ENCODE measurements at places on chromosomes 5 and 9. TPM values are rescaled to one million over a fixed set of nuclear protein-coding genes. Genes with fewer than 3 reads are reported as not detected.

The PCDHAC1 gene
- total RNA-seq = 3.7 TPM

DNA sequence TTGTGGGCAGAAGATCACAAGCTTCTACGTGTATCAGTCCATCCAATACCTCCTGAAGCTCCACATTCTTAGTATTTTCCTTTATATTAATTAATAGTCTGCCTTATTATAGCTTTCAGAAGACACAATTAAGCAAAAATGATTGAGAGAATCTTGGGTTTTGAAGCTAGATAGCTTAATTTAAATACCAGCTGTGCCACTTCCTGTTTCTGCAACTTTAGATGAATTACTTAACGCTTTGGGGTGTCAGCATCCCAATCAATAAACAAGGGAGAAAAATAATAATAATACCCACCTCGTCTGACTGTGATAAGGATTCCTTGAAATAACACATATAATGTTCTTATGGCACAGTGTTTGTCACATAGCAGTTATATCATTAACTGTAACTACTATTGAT lies 44.7 kb upstream of the HTR4 start:
- DNase-seq = no peak

DNA sequence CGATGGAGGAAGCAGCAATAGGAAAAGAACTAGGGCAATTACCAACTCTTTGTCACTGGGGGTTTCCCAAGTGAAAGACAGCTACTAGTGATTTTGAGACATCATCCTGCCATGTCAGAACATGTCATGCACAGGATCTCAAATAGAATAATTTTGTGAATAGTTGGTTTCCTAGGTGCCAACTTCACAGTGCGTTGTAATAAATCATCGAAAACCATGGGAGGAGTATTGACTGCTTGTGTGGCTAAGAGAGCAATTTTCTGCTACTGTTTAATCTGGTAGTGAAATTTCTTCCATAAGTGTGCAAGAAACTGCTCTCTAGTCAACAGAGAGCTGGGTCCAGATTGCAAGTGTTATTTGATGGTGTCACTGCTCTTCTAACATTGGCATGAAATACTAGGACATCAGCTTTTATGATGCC lies 168.6 kb downstream of the NNT start:
- no peak for DNase-seq

GRCh38 chr5:105230516-105231157 lies 1668.0 kb upstream of the NUDT12 start:
- no peak for DNase-seq

The RLN1 gene
- not detected for total RNA-seq

DNA sequence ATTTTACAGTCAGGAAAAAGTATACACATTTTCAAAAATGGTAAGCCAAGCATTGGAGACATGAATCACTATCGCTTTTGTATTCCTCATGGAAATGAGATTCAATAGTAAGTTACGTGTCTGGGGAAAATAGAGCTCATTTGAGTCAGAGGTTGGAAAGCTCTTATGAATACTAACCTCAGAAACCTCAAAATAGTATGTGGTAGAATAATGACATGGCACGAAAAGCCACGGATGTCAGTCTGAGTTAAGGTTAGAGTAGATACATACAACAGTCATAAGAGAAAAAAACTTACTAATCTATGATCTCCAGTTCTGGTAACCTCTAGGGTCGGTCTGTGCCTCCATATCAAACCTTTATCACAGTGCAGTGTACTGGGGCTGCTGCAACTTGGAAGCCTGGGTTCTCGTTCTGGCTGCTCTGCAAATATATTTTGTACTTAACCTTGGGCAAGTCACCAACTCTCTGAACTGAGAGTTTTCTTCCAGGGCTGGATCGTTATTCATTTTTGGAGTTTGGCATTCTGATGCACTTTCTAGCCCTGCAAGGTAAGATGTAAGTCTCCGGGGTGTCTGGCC lies 31.8 kb downstream of the MAP1B start:
- DNase-seq = no peak

The SPINK6 gene
- total RNA-seq = not detected

GRCh38 chr5:139633295-139634027 lies 14.7 kb upstream of the CXXC5 start:
- peak; percentile 76 for DNase-seq

GRCh38 chr5:78716206-78716605 lies 67.6 kb upstream of the LHFPL2 start:
- DNase-seq = no peak

GRCh38 chr9:126058011-126058531 lies 268.6 kb upstream of the MVB12B start:
- no peak for DNase-seq

DNA sequence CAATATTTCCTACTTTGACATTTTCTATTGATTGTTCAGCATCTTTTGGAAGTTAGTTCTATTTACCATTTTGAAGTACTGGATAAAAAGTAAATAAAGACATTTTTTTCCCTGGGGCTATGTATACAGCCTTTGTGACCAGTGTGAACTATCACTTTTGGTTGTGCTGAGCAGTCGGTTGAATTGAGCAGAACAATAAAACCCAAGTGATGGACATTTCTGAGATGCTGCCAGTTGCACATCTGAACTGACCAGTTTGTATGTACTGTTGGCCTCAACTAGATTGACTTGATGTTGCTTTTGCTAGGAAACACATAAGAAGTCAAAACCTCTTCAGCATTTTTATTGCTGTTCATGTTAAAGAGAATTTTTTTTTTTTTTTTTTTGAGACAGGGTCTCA lies 260.2 kb upstream of the EFNA5 start:
- DNase-seq = no peak

DNA sequence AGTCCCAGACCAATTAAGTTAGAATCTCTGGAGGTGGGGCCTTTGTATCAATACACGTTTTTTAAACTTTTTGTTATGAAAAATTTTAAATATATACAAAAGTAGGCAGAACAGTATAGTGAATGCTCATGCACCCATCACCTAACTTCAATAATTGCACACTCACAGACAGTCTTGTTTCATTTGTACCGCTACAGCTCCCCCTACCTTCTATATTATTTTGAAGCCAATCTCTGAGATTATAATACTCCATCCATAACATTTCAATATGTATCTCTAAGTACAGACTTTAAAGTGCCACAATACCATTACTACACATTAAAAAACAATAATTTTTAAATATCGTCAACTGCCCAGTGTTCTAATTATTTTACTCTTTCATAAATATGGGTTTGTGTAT lies 32.9 kb downstream of the ISL1 start:
- no peak for DNase-seq
